SK-N-SH (cell line): ENCODE measurements at places on chromosomes 2 and 18. TPM values are rescaled to one million over a fixed set of nuclear protein-coding genes. Genes with fewer than 3 reads are reported as not detected.
A peak's percentile ranks its signal among the peaks of the same experiment; 100 is the strongest.

AKAIN1 gene
- polyA plus RNA-seq: not detected in 2 replicates

DNA sequence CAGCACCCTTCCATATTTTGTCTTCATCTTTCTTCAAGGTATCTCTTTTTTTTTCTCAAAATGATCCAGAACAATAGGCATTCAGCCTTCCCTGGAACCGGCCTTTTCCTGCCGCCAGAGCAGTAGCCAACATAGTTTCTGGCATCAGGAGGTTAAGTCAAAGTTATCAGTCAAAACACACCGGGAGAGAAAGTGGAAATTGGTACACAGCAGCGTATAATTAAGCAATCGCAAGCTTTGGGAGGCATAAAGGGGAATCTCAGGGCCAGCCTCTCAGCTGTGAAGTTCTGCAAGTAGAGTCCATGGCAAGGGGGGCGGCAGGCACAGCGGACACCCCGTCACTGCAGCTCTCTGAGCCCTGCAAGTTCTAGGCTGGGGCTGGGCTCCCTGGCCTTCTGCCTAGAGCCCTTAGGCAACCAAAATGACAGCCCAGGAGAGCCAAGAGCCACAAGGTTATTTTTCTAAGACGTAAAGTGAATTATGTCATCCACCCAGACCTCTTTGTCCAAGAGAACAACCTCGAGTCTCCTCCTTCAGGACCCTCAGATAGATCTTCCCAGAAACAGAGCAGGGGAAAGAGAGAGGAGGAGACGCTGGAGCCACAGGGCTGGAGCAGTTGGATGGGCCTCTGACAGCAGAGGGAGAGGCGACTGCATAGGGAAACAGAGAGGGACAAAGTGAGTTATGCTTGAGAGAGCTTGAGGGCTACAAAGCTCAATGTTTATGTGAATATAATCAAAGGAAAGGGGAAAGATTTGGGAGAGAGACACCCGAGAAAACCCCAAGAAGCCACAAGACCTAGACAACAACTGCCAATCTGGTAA lies 114.7 kb downstream of the BCL2L11 start:
- no peak for DNase-seq

DNA sequence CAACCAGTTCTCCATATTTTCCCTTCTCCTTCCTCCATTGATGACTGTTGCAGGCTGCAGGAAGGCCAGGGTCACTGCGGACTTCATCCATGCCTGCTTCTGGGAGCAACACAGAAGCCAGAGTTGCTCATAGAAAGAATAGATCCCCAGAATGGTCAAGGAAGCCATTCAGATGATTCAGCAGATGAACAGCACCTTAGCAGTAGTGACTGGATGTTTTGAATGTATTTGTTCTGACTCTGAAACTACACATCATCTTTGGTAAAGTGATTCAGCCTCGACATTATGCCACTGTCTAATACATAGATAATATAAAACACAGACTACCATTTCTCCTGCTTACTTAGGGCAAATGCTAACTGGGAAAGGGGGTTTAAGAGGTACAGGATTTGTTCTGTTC lies 411.6 kb downstream of the RND3 start:
- DNase-seq: no peak

GCG gene
- not detected in 2 replicates for polyA plus RNA-seq

DNA sequence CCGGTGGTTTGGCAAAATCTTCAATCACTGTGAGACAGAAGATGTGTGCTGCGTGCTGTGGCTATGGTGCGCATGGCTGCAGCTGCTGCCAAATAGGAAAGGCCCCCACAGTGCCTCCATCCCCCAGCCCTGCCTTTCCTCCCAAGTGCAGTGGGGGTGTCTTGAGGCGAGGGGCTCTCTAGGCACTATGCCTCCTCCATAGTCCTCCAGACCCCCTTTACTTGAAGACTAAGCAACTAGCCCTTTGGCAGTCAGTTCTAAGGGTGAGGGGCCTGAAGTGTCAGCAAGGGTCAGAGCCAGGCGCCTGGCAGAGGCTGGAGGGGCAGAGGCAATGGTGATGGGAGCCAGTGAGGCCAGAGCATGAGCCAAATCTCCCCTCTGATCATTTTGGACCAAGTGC lies 13.6 kb upstream of the TMEM185B start:
- DNase-seq: no peak

- no peak for DNase-seq
These were observed 73.1 kb downstream of the EIF2AK3 start for GRCh38 chr2:88554189-88554588.

- no peak for DNase-seq
These were observed 52.7 kb downstream of the DSEL start for GRCh38 chr18:67463829-67464228.

FLACC1 gene
- 0.35 and 0.44 TPM in 2 replicates for polyA plus RNA-seq

MROH2A gene
- 0.02 TPM in 1 of 2 replicates, not detected in the other for polyA plus RNA-seq

DNA sequence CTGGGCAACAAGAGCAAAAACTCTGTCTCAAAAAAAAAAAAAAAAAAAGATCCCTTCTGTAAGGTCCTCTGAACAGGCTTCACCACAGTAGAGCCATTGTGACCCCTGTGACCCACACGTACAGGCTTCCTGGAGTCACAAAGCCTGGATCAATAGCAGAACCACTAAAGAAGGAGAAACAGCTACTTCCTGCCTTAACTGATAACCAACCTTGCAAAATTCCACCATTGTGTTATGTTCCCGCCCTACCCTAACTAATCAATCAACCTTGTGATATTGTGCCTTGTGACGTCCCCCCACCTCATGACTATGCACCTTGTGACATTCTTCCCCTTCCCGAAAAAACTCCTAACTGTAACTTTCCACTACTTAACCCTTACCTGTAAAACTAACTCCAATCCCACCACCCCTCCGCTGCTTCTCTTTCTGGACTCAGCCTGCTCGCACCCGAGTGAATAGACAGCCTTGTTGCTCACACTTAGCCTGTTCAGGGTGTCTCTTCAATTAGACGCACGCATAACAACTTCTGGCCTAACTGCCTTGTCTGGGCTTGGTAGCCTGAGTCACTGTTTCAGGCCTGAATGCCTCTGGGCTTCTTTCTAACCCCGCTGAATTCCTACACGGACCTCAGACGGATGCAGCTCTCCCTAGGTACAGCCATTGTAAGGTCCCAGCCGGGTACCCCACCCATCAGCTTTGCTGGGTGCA lies 13.9 kb downstream of the SCYGR8 start:
- no peak for DNase-seq

NDC80 gene
- 7.9 and 11.3 TPM in 2 replicates for polyA plus RNA-seq

DNA sequence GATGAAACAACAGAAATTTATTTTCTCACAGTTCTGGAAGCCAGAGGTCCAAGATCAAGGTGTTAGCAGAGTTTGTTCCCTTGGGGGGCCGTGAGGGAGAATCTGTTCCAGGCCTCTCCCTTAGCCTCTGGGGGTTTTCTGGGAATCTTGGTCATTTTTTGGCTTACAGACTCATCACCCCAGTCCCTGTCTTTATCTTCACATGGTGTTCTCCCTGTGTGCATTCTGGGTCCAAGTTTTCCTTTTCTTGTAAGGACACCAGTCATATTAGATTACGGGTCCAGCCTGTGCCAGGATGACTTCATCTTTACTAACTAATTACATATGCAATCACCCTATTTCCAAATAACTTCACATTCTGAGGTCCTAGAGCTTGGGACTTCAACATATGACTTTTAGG lies 292.5 kb upstream of the TRIB2 start:
- no peak for DNase-seq

GRCh38 chr2:64905338-64906024 lies 83.7 kb upstream of the SLC1A4 start:
- DNase-seq: no peak

GRCh38 chr2:63047321-63048279 lies 3.0 kb upstream of the OTX1 start:
- DNase-seq: peak; percentile 63
